ENCODE measurements at places on chromosomes 5 and 9.

DNA sequence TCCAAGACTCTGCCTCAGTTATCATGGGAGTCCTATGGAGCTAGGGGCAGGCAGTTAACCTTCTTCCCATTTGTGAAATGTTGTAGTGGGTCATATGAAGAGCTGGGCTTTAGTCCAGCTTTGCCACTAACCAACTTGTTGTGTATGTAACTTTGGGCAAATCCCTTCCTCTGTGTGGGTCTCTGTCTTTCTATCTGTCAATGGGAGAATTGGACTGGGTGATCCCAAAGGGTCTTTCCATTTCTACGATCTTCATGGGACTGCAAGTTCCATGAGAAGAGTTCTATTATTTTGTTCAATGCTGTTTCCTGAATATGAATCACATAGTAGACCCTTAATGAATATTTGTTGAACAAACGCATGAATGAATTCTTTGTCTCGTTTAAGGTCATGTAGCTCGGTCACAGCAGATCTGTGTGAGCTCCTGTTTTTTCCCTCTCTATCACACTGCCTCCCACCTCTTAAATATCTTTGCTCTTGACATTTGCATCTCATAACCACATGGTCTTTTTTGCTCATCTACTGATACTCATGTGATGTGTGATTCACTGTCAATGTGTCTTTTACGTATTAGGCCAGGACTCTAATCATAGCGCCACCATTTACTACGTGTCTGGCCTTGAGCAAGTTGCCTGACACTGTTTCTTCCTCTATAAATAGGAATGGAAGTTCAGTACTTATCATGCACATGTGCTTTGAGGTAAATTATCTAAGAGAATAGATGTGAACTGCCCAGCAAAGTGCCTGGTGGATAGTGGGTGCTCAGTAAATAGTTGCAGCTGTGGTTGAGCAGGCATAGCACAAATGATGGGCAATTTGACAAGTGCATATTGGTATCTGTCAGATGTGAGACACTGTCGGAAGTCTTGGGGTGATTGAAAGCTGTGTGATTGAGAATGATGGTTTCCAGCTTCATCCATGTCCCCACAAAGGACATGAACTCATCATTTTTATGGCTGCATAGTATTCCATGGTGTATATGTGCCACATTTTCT is 37.4 kb downstream of the PTTG1 start:
- DNase-seq: no peak

DNA sequence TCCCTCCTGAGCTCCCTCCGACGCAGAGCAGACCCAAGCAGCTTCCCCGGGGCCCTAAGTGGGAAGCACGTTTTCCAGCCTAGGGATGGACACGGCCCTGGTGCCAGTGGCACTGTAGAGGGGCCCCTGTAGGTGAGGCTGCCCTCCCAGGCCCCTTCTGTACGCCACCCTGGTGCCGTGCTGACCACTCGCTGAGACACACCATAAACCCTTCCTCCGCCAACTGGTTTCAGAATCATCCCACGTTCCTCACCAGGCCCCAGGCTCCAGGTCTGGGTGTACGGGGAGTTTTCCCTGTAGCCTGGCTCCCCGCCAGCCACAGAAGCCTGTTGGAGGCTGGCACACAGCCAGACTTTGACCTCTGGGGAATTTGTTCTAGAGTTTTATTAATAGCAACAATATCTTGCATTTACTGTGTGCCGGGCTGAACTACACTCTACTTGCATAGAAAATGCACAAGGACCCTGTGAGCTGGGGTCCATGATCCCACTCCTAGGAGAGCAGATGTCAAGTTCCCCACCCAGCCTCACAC is 18.2 kb upstream of the WDR38 start:
- DNase-seq: peak; percentile 95

GRCh38 chr9:133955821-133956411 is 36.2 kb downstream of the VAV2 start:
- no peak for DNase-seq

DNA sequence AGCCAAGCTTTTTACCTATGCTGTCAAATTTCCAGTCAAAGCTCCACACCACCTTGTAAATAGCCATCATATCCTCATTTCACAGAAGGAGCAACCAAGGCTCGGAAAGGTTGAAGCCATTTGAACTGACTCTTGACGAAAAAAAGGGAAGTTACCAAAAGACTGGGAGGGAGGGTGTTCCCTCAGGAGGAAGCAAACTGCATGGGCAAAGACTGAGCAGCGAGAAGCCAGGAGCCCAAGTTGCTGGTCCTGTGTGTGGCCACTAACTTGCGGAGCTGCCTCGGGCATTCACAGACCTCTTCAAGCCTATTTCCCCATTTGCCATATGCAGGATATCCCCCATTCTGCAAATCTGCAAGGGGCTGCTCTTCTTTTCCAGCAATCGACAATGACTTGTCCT is 37.4 kb downstream of the TTLL11 start:
- DNase-seq: no peak

GRCh38 chr5:144166696-144167095 is 3.8 kb downstream of the YIPF5 start:
- no peak for DNase-seq

DNA sequence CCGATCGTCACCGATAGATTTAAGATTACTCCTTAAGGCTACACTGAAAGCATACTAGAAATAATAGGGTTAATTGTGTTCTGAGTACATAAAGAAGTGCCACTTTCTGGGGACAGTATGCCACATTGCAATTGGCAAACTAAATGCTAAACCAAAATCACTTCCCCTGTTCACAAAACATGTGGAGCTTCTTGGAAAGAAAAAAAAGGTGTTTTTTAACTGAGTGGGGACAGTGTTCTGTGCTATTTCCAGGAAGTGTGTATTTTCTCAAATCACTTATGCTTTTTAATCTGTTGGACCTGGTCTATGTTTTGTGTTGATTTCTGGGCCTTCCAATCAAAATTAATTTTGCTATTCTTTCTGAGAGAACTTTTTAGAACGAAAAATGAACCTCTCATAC is 149.3 kb upstream of the MPDZ start:
- DNase-seq: no peak

DNA sequence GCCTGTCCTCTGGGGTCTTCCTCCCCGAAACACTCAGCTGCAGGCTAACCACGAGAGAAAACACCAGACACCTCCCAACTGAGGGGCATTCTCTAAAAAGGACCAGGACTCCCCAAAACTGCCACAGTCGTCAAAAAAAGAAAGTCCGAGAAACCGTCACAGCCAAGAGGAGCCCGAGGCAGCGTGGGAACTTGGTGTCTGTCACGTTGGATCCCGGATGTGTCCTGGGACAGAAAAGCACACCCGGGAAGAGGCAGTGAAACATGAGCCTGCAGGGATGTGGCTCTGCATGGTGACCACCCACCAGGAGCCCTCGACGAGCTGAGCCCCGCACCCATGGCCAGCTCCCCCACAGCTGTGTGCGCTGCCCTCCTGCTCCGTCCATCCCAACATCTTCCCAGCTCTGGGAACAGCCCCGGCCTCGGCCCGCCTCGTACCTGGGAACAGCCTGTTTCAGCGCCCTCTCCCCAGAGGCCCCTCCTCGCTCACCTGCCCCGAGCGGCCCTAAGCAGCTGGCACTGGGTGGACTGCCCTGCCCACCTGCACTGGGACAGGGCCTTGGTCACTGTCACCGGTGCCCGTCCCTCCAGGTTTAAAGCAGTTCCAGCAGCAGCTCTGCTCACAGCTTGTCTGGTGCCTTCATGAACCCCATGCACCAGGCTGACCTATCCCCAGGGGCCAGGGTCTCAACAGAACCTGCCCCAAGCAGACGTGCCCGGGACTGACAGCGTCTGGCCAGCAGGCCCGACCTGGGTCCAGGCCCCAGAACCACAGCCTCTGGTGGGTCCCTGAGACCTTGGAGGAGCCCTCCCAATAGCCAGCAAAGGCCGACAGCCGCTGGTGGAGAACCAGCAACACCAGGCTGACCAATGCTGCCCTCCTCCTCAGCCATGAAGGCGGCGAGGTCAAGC is 10.9 kb downstream of the SLC12A7 start:
- no peak for DNase-seq

GRCh38 chr5:126763371-126763770 is 13.6 kb upstream of the LMNB1 start:
- no peak for DNase-seq

DNA sequence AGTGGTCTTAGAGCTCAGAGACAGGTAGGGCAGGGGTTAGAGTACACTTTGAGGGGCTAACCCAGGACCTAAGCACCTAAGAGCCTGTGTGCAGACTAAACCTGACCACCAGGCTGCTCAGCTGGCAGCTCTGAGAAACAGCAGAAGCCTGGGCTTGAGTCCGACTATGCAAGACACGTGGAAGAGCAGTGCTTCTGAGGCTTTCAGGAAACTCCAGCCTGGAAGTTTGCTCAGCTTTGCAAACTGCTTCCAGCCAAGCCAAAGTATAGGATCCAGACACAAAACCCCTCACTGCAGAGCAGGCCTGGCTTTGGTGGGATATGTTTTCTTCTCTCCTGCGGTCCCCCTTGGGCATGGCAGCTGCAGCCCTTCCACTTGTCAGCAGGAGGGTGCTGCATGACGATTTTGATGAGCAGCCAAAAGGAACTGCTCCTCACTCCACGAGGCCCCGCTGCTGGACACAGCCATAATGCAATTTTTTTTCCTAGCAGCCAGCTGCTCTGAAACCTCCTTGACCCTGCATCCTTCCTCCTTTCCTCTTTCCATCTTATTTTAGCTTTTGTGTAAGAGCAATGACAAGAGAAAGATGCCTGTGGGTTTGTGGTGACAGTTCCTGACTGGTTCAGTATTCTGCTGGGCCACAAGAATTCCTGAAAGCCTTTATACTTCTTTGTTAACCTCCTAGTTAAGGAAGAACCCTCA is 123.1 kb downstream of the LIFR start:
- DNase-seq: no peak

- no peak for DNase-seq
Observed at GRCh38 chr5:143515829-143516228, 112.3 kb upstream of the NR3C1 start.

- no peak for DNase-seq
Observed at GRCh38 chr5:177233206-177233605, 70.3 kb downstream of the RAB24 start.

GRCh38 chr5:173712609-173713175 is 96.2 kb upstream of the BOD1 start:
- no peak for DNase-seq

GRCh38 chr5:64299805-64300204 is 134.2 kb downstream of the RNF180 start:
- no peak for DNase-seq

DNA sequence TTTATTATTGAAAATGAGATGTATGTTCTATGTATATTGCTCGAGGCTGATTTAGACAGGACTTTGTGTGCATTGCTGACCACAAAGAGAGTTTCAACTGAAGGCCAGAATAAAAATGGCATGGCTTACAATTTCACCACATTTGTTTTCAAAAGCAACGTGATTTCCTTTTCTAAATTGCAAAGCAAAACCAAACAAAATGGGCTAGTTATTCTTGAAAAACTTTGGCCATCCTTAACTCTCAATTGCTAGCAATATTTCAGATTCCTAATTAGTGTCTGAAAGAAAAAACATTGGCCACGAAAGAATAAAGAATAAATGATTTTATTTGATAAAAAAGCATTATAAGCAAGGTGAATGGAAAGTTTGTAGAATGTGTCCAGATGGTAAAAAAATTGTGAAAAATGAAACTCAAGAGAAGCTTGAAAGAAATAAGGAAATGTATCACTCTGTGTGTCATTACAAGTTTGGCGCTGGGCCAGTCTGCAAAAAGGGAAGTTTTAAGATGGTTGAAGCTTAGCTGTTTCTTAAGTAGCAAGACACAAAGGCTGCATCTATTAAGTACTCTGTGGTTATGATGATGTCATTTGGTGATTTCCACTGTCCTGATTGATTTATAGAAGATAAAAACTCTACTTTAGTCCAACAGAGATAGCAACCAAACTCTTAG is 89.2 kb upstream of the PRLR start:
- DNase-seq: no peak

DNA sequence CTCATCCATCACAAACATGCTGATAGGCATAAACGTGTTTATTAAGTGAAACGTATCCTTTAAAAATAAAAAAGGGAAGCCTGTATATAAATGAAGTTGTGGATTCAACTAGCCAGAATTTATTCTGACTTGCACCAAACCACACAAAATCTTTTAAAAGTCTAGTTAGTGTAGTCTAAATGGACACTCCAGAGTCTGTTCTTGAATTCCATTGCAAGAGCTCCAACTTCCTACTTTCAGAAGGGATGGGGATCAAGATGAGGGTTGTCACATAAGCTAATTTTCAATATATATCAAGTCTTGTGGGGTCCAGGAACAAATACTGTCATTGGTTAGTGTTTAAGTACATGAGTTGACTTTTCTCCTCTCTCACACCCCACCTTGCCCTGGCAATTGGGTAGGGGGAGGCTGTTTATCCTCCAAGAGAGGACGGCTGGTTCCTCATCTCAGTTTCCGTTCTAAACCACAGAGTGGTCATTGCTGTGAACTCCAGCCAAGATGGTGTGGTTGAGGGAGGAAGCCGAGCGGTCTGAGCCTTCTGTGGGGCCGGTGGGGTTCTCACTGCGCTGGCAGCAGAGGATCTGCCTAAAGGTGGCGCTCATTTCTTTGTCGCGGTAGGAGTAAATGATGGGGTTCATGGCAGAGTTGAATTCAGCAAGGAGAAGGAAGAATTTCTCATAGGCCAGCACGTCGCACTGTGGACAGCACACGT is 163.2 kb downstream of the LPAR1 start:
- DNase-seq: no peak

DNA sequence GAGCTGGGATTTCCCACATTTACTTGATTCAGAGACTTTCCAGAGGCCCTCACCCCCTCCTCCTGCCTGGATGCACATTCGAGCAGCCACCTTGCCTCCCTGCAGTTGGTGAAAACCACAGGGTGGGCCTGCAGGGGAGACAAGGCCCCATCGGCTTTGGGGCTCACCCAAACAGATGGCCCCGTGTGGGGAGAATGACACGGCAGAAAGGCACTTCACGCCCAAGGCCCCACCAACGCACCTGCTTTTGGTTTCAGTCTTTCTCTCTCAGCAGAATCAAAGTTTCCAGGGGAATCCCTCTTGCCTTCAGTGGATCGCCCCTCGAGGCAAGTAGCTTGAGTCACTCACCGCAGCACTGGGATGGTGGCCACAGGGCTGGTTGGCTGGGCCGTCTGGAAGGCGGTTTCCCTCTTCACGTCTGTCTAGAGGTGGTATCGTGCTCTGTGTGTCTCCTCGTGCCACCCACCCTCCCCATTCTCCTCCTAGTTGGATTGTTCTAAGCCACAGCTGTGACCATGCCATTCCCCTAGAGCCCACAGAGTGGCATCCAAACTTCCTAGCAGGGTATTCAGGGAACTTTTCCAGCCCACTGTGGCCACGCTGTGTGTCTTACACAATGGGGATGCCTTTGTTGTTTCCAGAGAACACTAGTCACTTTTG is 31.8 kb downstream of the SEC61B start:
- DNase-seq: no peak

DNA sequence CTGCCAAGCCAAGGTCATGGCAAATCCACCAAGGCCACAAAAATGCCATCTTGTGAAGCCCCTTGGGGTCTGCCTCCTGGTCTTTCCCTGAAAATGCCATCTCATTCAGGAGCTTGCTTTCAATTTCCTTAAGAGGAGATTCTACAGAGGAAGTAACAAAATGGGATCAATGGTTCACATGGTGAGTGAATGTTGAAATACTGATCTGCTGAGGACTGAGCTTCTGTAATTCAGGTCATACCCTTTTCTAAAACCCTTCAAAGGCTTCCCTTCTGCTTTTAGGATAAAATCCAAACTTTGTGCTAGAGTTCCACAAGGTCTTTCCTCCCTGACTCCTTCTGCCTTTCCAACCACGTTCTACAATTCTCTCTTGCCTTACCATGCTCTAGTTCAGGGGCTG is 24.7 kb upstream of the NR3C1 start:
- no peak for DNase-seq

Measured in mesothelial cell of epicardium (in vitro differentiated cells).